Cerebellum (tissue), 4 donors: ENCODE measurements at places on chromosomes 6 and 20.

- peak; percentile 56 for DNase-seq
Observed at GRCh38 chr6:136326038-136326553, 36.5 kb upstream of the BCLAF1 start.

DNA sequence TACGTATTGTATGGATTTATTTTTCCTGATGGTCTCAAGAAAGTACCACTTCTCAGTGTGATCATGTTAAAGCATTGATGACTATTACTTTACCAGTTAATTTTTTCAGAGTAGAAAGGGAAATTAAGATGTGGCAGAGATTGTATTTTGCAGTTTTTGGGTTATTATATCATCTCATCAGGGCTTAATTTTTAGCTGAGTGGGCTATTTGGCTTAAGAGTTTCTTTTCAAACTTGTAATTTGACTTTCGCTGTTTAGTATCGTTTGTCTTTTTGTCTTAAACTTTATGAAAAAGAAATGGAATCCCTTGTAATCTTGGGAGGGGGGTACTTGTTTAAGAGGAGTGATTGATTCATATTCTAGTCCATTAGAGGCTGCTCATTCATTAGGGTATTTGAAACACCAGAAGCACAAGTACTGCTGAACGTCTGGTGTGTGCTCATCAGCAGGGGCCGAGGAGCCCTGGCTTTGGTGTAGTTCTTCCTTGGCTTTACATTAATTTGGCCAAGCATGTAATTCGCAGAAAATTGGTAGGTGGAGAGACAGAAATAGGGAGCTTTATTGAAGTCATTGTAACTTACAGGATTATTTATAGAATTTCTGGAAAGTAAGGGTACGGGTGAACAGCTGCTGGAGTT, 112.4 kb downstream of the TIAM2 start:
- no peak for DNase-seq

GRCh38 chr6:47897247-47897646, 115.4 kb downstream of the OPN5 start:
- no peak for DNase-seq

DNA sequence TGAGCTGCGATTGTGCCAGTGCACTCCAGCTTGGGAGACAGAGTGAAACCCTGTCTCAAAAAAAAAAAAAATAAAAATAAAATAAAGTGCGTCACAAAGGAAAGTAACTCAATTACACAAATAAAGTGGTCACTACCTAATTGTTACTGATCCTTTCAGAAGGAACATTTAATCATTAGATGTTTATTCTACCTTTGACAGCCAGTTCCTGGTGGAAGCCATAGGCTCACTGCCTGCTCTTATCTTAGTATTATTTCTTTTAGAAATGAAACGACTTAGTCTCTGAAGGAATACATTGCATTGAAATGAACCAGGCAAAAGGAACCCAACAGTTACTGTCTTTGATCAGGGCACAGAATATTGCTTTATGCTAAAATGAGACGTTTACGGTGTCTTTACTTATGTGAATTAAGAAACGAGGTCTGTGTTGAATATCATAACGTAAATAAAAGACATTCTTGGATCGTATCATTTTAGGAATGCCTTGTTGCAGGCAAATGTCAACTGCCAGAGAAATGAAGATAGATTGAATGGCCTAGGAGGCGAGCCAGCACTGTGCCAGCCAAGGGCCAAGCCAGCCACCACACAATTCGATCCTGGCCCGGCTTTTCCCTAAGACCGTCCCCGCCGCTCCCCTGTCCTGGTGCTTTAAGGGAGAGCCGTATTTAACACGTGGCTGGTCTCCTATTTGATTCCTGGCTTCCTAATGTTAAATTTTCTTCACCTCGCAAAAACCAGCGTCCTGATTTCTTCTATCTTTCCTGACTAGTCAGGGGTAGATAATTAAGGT, 136.7 kb upstream of the GMDS start:
- no peak for DNase-seq

- DNase-seq = no peak
Observed at GRCh38 chr6:49342410-49342809, 120.6 kb downstream of the MMUT start.

- DNase-seq = no peak
Observed at GRCh38 chr20:45998337-45998736, 10.4 kb upstream of the MMP9 start.

- DNase-seq = no peak
Observed at GRCh38 chr6:136411453-136412354, 122.1 kb upstream of the BCLAF1 start.

- DNase-seq = no peak
Observed at GRCh38 chr6:145263778-145264211, 471.5 kb downstream of the EPM2A start.

GRCh38 chr20:44491635-44492395, 16.1 kb downstream of the TTPAL start:
- DNase-seq = no peak

GRCh38 chr20:61346996-61347395, 94.9 kb downstream of the CDH4 start:
- no peak for DNase-seq

DNA sequence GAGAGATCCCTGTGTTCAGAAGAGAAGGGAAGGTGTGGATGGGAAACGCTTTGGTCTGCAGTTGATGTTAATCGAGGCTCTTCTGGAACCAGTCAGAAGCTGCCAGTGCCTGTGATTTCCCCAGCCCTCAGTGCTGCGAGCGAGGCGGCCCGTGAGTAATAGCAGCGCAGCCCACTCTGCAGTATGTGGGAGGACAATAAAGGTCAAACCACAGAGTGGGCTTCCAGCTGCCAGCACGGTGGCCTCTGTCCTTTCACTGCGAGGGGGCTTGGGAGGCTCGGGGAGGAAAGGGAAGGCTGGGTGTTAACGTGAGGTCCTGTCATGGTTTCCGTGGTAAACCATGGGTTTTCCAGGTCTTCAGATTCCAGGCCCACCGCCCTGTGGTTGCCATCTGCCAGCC, 32.3 kb upstream of the TAGAP start:
- no peak for DNase-seq

GRCh38 chr6:41579088-41579610, 33.0 kb downstream of the FOXP4 start:
- DNase-seq = no peak

GRCh38 chr6:15864708-15865062, 201.9 kb upstream of the DTNBP1 start:
- DNase-seq = no peak

- no peak for DNase-seq
Observed at GRCh38 chr6:161882196-161882765, 608.4 kb upstream of the AGPAT4 start.

DNA sequence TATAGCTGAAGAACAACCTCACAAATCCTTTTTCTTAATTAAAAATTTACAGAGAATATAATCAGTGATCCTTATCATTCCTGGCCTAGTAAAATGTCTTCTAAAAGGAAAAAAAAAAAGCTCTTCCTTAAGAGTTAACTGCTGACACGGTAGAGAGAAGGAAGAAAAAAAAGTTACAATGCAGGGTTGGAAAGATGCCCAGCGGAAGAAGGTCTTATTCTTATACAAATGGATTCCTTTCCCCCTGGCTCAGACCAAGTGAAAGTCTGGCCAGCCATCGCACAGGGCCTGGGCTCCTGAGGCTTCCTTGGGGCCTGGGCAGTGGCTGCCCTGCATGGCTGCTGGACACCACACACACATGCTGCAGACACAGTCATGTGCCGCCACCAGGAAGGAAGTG, 688.6 kb downstream of the TENT5A start:
- DNase-seq = no peak

GRCh38 chr6:38375341-38375740, 264.4 kb downstream of the BTBD9 start:
- no peak for DNase-seq

- DNase-seq = peak; percentile 86
Observed at GRCh38 chr20:51456511-51457509, 85.7 kb downstream of the NFATC2 start.
